ENCODE measurements at places on chromosomes 4 and X. TPM values are rescaled to one million over a fixed set of nuclear protein-coding genes. Genes with fewer than 3 reads are reported as not detected.

DNA sequence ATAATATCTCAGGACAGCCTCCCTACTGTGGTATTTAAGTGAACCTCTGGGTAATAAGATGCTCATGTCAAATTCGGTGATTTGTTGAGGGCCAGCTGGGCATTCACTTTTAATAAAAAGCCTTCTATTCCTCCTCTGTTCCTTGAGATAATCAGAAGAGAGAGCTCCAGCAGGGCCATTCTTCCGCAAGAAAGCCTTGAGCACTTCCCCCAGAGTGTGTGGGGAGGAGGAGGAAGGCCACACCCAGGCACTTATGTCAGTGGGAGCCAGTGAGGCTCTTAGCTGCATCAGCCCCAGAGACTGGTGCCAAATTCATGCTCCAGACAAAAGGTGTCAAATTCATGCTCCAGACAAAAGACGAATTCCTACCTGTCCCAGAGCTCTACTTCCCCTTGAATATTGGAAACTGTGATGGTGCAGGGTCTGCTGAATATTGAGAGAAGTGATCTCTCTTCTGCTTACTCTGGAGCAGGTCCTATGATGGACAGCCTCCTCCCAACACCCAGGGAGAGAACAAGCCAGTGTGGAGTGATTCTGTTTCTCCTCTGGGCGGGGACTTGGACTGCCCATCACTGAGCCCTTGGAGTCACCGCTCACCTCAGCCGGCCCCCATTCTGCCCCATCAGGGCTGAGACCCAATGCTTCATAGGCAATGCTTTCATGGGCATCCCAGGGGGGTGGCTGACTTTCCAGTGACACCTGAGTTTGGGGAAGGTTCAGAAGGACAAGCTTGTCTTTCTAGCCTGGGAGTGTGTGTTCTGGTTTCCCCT is 68.1 kb downstream of the FHDC1 start:
- no peaks in the 10 kb centered on the region for H3K27me3 ChIP-seq
- H3K4me1 ChIP-seq: no peaks in the 10 kb centered on the region
- no peaks in the 10 kb centered on the region for H3K36me3 ChIP-seq
- H3K4me3 ChIP-seq: no peak overlapping the region
- no peak for DNase-seq
- H3K27ac ChIP-seq: no peak overlapping the region

DNA sequence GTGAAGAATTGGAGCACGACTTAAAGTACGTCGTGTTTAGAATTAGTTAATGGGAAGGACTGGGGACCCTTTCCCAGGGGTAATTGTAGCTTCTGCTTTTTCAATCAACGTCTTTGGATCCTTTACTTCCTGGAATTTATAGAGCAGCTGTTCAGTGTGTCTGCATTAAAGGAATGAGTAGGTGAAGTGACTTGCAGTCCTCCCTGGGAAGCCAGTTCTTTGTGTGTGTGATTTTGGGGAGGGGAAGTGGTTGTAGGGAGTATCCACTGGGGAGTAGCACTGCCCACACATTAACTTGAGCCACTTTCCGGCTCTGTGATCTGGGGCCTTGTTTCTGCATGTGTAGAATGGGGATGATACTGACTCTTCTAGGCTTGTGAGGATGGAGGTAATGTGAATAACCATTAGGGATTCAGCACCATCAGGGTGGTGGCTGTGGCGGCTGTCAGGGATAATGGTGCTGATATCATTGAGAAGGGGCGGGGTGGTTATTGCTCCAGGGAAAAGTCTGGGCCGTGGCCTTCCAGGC is 54.7 kb downstream of the TMEM131L start:
- H3K27ac ChIP-seq: peak overlapping the region; percentile 81
- no peak overlapping the region for H3K4me3 ChIP-seq
- DNase-seq: no peak
- H3K27me3 ChIP-seq: no peaks in the 10 kb centered on the region
- H3K4me1 ChIP-seq: peaks cover 86% of the 10 kb centered on the region
- H3K36me3 ChIP-seq: peaks cover 24% of the 10 kb centered on the region

GRCh38 chrX:118221270-118221669 is 104.7 kb upstream of the KLHL13 start:
- H3K36me3 ChIP-seq: no peaks in the 10 kb centered on the region
- no peak for DNase-seq
- no peaks in the 10 kb centered on the region for H3K4me1 ChIP-seq
- no peaks in the 10 kb centered on the region for H3K27me3 ChIP-seq
- H3K27ac ChIP-seq: no peak overlapping the region

- no peak overlapping the region for H3K4me3 ChIP-seq
- peaks cover 21% of the 10 kb centered on the region for H3K36me3 ChIP-seq
- H3K27ac ChIP-seq: no peak overlapping the region
Measured at GRCh38 chr4:25367004-25367621, 9.9 kb upstream of the ANAPC4 start.

DNA sequence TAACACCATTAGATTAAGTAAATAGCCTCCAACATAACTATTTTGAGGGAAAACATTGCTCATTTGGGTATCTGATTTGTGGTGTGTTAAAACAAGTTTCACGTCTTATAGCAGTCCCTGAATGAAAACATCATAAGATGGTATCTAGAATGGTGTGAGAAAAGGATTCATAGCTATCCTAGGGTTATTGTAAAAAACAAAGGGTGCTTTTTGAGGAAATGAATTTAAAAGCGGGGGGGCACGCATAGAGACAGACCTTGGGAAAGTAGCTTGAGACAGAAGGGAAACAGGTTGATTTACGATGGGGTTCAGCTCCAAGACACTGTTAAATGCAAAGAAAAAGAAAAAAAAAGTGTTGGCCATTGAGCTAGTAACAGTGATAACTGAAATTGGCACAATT is 768 bp upstream of the CXCL10 start:
- no peak overlapping the region for H3K27ac ChIP-seq
- DNase-seq: no peak

GRCh38 chr4:38859501-38859900 is 2.9 kb upstream of the TLR6 start:
- DNase-seq: no peak
- H3K27me3 ChIP-seq: no peaks in the 10 kb centered on the region
- H3K4me3 ChIP-seq: no peak overlapping the region

DNA sequence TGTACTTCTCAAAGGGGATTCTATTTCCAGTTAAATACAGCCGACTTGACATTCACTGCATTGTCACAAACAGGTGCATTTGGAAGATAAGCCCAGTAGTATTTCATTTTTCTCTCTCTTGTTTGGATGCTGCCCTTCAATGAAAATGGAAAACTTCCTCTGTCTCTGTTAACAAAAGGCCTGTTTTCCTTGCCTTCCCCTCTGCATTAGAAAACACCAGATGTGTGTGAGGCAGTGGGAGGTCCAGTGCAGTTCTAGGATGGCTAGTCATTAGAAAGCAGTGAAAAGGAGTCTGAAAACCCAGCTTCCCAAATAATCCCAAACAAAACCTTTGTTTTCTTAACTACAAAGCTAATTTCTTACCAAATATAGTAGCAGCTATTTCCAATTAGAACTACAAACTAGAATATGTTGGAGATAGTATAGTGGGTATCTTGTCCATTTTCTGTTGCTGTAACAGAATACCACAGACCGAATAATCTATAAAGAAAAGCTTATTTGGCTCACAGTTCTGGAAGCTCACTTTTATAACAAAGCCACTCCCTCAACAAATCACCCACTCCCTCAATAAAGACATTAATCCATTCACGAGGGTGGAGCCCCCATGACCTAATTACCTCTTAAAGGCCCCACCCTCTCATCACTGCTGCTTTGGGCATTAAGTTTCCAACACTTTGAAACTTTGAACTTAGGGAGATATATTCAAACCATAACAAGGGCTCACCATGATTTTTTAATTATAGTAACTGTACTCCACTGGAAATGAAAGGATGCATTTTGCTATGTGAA is 452.1 kb upstream of the RPS6KA3 start:
- H3K27ac ChIP-seq: no peak overlapping the region
- no peaks in the 10 kb centered on the region for H3K4me1 ChIP-seq
- DNase-seq: no peak
- no peaks in the 10 kb centered on the region for H3K36me3 ChIP-seq
- no peaks in the 10 kb centered on the region for H3K27me3 ChIP-seq
- no peak overlapping the region for H3K4me3 ChIP-seq

- no peak for DNase-seq
- peaks cover 5% of the 10 kb centered on the region for H3K4me1 ChIP-seq
- H3K4me3 ChIP-seq: no peak overlapping the region
- peaks cover 28% of the 10 kb centered on the region for H3K36me3 ChIP-seq
- H3K27ac ChIP-seq: no peak overlapping the region
Measured at GRCh38 chrX:136246201-136246600, 5.0 kb downstream of the MAP7D3 start.

DNA sequence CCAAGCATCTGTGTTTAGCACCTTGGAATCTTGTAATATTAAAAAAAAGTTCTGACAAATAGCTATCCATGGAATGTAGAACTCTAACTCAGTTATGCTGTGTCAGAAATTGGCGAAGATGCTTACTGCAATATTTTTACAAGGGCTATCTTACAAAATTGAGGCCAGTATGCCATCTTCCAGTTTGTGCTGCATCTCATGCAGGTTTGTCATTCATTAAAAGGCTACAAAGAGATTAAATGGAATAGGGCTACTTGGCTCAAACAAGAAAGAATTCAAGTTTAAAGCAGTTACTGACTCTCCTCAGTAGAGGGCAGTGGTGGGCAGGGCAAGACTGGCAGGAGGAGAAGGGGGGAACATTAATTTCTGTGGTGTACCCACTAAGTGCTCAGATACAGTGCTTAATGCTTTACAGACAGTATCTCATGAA is 66.5 kb downstream of the SHROOM4 start:
- H3K27me3 ChIP-seq: peaks cover 5% of the 10 kb centered on the region
- no peak overlapping the region for H3K4me3 ChIP-seq
- no peaks in the 10 kb centered on the region for H3K36me3 ChIP-seq
- H3K27ac ChIP-seq: no peak overlapping the region
- H3K4me1 ChIP-seq: no peaks in the 10 kb centered on the region

DNA sequence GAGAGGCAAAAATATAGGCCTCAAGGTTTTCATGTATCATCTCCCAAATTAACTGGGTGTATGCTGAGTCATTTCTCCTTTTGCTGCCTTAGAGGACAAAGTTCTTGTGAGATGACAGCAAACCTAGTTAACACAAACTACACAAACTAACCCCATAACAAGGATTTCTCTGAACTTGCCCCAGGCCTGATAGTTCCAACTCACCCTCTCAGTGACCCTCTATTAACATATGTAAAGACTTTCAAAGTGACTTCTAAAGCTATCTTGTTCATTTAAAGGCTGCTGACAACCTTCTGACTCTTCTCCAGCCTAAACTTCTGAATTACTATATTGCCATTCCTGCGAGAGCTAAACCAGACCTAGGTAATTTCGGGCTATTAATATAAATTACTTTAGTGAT is 43.2 kb upstream of the CCDC149 start:
- H3K27me3 ChIP-seq: no peaks in the 10 kb centered on the region
- H3K4me1 ChIP-seq: no peaks in the 10 kb centered on the region
- H3K27ac ChIP-seq: no peak overlapping the region
- H3K4me3 ChIP-seq: no peak overlapping the region
- DNase-seq: no peak

DNA sequence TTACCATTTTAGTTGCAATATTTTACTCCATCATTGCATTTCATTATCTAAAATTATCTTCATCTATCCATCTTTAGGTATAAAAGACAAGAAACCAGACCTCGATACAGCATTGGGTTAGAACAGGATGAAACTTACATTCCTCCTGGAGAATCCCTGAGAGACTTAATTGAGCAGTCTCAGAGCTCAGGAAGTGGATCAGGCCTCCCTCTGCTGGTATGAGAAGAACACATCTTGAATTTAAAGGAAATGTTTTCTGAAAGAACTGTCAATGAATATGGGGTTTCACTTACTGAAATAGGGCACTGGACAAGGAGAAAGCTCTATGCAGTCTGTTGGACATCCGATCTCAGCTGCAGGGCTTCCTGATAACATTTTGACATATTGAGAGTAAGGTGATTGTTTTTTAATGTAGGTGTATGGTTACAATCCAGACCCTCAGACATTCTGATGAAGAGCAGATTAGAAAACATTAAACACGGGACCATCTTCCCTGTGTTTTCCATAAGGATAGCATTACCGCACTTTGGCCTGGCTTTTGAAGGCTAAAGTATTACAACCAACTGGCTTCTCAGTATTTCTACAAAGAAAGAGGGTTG is 367.2 kb downstream of the BMPR1B start:
- H3K4me1 ChIP-seq: no peaks in the 10 kb centered on the region

DNA sequence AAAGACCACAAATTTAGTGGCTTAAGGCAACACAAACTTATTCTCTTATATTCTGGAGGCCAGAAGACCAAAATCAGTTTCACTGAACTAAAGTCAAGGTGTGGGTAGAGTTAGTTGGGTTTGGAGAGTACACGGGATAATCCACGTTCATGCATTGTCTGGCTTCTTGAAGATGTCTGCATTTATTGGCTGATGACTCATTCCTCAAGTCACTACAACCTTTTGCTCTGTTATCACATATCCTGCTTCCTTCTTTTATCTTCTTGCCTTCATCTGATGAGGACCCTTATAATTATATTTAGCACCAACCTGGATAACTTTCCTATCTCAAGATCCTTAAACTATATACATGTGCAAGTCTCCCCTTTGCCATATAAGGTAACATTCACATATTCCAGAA is 590.0 kb downstream of the FSTL5 start:
- H3K4me1 ChIP-seq: no peaks in the 10 kb centered on the region
- H3K4me3 ChIP-seq: no peak overlapping the region
- no peak overlapping the region for H3K27ac ChIP-seq
- H3K27me3 ChIP-seq: no peaks in the 10 kb centered on the region

DNA sequence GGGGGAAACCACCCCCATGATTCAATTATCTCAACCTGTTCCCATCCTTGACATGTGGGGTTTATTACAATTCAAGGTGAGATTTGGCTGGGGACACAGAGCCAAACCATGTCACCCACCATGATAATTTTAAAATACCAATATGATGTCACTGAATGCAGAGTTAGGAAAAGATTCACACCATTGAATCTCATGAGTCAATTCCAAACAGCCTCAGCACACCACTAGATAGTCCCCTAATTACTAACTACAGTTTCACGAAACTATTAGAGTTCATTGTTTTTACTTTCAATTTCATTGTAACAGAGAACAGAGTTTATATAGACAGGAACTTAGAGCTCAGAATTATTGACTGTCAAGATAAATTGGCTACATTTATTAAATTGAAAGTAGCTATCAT is 410.2 kb downstream of the FAM47A start:
- no peak overlapping the region for H3K4me3 ChIP-seq
- no peaks in the 10 kb centered on the region for H3K36me3 ChIP-seq
- no peaks in the 10 kb centered on the region for H3K4me1 ChIP-seq
- no peak for DNase-seq

GRCh38 chr4:87557348-87557747 is 28.2 kb upstream of the SPARCL1 start:
- H3K27ac ChIP-seq: no peak overlapping the region
- H3K4me1 ChIP-seq: peaks cover 16% of the 10 kb centered on the region
- H3K4me3 ChIP-seq: no peak overlapping the region
- no peaks in the 10 kb centered on the region for H3K36me3 ChIP-seq
- no peak for DNase-seq
- H3K27me3 ChIP-seq: no peaks in the 10 kb centered on the region

Gene GLOD5
- not detected for total RNA-seq

Gene PNMA6A
- 0.25 TPM for total RNA-seq

Gene HMGN5
- 1.0 TPM for total RNA-seq

Gene RNF113A
- 33.5 TPM for total RNA-seq

Gene H2BW2
- total RNA-seq: not detected
